ENCODE measurements at places on chromosomes 16 and 17.

GRCh38 chr17:64418506-64419339 lies 28.1 kb upstream of the PECAM1 start:
- no peak for DNase-seq

DNA sequence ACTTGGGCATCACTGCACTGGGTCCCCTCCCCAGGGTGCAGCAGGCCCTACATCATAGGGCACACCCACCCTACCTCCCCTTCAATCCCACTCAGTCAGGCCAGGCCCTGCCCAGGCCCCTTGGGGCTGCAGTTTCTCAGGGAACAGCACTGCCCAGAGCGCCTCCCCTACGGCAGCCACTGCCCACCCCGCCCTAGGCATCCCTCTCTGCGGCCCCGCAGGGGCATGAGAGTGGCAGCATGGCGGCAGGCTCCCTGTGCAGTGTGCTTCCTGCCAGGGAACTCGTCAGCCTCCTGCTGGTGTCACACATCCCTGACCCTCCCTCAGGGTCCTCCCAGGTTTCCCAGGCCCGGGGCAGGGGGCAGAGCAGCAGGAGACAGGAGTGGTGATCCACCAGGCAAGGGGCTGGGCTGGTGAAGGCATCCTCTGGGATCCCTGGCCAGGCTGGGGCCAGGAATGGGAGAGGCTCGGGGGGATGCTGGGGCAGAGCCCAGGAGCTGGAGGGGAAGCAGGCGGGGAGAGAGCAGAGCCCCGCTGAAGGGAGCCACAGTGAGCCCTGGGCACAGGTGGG lies 16.2 kb upstream of the BAHCC1 start:
- no peak for DNase-seq

DNA sequence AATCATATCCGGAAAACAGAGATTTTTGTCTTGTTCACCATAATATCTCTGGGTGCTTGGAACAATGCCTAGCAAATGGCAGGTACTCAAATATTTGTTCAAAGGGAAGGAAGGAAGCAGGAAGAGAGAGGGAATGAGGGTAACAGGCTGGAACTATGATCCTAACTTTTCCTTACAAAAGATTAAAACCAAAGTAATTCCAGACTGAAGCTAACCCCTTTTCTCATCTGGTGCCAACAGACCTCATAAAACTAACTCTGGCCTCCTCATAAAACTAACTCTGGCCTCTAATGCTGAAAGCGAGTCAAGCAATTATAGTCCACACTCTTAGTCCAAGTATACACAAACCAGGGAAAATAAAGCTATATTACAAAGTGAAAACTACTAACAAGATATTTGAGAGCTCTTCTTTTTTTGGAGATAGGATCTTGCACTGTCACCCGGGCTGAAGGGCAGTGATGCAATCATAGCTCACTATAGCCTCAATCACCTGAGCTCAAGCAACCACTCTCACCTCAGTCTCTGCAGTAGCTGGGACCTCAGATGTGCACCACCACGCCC lies 84.6 kb downstream of the KANSL1 start:
- no peak for DNase-seq

DNA sequence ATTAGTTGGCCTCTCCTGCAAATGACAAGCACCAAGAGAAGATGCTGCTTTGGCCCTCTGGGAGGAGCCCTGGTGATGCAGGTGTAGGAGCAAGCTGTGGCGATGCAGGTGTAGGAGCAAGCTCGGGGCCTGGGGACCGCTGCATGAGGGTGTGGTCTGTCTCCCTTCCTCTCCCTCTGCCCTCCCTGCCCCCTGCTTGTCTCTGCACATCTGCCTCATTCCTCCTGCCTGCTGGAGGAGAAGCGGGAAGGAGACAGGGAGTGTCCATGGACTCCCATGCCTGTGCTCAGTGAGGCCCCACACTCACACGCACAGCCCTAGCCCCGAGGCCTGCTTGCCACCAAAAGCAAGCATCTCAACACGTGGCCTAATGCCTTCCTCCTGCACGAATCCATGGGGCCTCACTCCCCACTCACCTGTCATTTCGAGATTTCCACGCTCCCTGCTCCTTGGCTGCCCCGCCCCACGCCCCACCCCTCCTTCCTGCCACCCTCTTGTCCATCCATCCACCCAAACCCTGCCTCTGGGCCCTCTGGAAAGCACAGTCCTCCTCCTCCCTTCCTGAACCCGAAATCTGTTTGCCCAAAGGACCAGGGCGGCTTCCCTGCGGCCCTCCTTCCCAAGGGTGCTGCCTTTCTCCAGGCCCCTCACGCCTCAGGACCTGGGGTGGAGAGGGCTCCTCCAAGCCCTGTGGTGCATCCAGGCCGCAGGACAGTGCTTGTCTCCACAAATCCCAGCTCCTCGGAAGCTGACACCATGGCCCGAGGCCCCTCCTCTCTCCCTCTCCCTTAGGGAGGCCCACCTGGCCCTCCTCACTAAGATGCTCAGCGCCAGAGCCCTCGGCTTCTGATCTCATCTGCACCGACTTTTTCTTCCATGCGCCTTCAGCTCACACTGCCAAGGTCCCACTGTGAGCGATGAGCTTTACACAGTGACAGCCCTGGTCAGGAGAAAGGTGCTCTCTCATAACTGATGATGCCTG lies 11.8 kb upstream of the ALDH3A1 start:
- DNase-seq, result peak; percentile 63

GRCh38 chr16:83147244-83147643 lies 520.5 kb downstream of the CDH13 start:
- DNase-seq, result no peak

GRCh38 chr17:79907850-79908249 lies 68.6 kb upstream of the CBX4 start:
- no peak for DNase-seq

GRCh38 chr17:13395346-13395745 lies 206.4 kb downstream of the HS3ST3A1 start:
- no peak for DNase-seq

DNA sequence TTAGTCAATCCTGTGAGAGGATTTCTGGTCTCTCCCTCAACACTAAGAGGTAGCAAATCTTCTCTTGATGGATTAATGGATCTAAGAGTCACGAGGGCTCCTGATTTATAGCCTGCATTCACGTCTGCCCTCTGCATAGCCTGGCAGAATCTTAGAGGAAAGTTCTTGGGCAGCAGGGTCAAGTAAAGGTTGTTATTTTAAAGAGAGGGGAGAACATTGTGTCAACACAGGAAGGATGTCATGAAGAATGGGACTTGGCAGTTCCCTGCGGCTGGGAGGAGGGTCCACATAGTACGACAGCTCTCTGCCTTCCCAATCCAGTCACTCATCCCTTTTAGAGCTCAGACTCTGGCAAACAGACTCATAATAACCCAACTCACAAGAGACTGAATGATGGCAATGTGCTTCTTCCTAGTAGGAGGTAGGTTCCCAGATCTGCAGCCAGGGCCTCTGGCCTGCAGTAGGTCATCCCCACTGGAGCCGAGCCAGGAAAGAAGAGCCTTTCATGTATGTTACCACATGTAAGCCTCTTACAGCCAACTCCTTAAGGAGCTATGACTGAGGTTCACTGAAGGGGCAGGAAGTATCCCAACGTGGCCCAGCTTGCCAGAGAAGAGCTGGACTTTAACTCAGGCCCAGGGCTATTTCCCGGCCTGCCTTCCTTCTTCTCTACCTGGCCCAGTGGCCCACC lies 25.4 kb upstream of the RPTOR start:
- DNase-seq, result no peak

- no peak for DNase-seq
These were observed 32.1 kb downstream of the DNAH17 start for GRCh38 chr17:78544881-78545755.

DNA sequence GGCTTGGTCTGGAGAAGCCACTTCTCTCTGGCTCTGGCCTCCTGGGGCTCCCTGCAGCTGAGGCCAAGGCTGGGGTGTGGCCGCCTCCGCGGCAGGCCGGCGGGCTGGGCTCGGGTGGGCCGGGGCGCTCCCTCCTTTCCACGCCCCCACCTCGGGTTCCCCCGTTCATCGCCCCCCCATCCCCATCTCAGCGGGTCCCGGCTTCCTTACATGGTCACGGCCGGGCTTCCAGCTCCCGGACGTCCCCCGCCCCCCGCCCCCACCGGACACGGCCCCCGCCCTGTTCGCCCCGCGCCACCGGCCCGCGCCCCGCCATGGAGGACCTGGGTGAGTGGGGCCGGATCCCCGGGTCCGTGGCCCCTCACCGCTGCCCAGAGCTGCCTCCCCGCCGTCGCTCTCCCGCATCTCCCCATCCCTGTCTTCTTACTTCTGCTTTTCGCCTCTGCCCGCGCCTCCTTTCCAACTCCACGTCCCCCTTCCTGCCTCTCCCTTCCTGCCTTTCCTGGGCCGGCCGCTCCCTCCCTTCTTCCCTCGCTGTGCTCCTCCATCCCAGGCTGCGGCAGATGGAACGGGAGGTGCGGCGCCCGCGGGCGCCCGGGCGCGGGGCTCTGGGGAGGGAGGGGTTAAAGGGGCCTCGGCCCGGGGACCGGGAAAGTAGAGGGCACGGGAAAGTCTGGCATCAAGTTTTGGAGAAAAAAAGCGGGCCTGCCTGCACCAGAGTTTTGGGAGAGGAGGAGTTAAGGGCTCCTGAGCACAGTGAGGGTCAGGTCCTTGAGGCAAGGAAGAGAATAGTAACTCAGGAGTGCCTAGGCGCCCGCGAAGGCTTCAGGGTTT lies at the start of gene TGFB1I1:
Gene TGFB1I1, plus strand, starts transcription at position 278 of the 834 bp plus-strand sequence. Its CDS starts 37 bp downstream, at position 315.
- DNase-seq, result peak; percentile 89

DNA sequence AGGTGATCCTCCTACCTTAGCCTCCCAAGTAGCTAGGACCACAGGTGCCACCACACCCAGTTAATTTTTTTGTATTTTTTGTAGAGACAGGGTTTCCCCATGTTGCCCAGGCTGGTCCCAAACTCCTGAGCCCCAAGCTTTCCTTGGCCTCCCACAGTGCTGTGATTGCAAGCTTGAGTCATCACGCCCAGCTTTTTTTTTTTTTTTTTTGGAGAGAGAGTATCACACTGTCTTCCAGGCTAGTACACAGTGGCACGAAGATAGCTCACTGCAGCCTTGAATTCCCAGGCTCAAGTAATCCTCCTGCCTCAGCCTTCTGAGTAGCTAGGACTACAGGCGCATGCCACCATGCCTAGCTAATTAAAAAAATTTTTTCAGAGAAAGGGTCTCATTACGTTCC lies 27.2 kb downstream of the HEATR9 start:
- no peak for DNase-seq

- DNase-seq, result no peak
These were observed 11.8 kb upstream of the GAS7 start for GRCh38 chr17:10210151-10210574.

- no peak for DNase-seq
These were observed 19.8 kb downstream of the PPL start for GRCh38 chr16:4917117-4917516.

GRCh38 chr17:47717979-47718621 lies 14.9 kb upstream of the TBX21 start:
- no peak for DNase-seq

GRCh38 chr17:49465331-49465903 lies 29.7 kb upstream of the NGFR start:
- DNase-seq, result no peak

GRCh38 chr16:11547118-11547916 lies 39.4 kb downstream of the LITAF start:
- no peak for DNase-seq

GRCh38 chr16:57024894-57025680 lies 35.7 kb downstream of the NLRC5 start:
- DNase-seq, result no peak

GRCh38 chr16:85057948-85058347 lies 30.4 kb downstream of the KIAA0513 start:
- no peak for DNase-seq

GRCh38 chr16:72704746-72705372 lies 343.1 kb downstream of the ZFHX3 start:
- no peak for DNase-seq

GRCh38 chr17:1467898-1468492 lies 12.0 kb upstream of the CRK start:
- no peak for DNase-seq

- no peak for DNase-seq
These were observed 15.1 kb downstream of the ZNF267 start for GRCh38 chr16:31888735-31889134.

- no peak for DNase-seq
These were observed 823 bp downstream of the TNRC6C start for GRCh38 chr17:77959126-77959925.

DNA sequence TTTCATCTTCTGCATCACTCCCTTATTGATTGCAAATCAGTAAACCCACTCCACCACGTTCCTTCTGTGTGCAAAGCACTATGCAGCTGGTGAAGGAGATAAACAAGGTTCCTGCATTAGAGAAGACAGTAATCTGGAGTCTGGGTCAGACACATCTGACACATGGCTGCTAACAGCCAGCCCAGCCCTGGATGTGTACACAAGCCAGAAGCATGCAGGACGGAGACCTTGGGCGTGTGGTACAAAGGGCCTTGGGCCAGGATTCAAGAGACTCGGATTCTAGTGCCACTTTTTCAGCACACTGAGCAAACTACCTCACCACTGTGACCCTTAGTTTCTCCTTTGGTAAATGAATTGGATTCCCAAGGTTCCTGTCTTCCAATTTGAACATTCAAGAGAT lies 86.6 kb upstream of the DNAH9 start:
- DNase-seq, result no peak

- peak; percentile 76 for DNase-seq
These were observed 17.1 kb upstream of the NAGLU start for GRCh38 chr17:42518755-42519545.

DNA sequence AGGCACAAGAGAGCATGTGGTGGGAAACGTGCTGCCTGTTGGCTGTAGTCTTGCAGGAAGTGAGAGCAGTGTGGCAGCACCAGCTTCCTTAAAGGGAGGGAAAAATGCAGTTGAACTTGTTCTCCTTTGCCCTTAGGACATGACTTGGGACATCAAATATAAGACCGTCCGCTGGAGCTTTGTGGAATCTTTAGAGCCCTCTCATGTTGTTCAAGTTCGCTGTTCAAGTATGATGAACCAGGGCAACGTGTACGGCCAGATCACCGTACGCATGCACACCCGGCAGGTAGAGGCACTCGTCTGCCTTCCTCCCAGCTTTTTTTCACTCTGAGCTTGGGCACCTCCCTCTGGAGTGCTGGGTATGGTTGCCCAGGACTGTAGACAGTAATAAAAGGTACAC lies 23.3 kb downstream of the GPR179 start:
- peak; percentile 17 for DNase-seq

DNA sequence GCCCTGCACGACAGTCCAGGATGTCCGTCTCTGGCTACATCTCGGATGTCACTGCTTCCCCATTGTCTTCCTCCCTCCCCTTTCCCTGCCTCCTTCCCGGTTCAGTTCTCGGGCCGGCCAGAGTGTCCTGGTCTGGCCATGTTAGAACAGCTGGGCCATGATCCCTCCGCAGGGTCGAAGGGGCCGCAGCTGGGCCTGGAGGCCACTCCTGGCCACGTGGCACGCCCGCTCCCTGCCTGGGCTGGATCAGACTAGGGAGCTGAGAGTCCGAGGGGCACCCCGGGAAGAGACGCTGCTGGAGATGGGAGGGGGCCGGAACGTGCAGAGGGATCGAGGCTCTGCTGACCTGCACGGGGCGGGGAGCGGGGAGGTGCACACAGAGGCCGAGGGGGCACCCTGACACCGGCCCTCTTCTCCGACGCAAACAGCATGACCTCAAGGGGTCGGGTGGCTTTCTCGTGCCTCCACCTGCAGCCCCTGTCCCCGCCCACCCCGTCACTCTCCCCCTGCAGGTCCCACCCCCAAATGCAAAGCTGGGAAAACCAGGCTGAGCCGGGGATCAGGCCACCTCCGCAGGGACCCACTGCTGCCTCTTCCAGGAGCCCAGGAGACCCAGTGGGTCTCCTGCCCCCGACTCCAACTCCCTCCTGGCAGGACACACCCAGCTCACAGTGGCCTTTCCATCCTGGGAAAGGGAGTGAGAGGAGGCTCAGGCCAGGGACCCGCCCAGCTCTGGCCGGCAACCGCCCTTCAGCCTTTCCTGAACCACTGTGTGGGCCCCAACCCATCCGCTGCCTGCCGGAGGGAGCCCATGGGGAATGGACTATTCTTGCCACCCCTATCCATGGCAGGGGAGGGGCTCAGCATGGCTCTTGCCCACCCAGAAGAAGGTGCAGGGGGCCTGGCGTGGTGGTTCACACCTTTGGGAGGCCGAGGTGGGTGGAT lies 38.5 kb downstream of the CTU2 start:
- no peak for DNase-seq
